SW480 (cell line): ENCODE measurements at places on chromosomes 12 and 14.

DNA sequence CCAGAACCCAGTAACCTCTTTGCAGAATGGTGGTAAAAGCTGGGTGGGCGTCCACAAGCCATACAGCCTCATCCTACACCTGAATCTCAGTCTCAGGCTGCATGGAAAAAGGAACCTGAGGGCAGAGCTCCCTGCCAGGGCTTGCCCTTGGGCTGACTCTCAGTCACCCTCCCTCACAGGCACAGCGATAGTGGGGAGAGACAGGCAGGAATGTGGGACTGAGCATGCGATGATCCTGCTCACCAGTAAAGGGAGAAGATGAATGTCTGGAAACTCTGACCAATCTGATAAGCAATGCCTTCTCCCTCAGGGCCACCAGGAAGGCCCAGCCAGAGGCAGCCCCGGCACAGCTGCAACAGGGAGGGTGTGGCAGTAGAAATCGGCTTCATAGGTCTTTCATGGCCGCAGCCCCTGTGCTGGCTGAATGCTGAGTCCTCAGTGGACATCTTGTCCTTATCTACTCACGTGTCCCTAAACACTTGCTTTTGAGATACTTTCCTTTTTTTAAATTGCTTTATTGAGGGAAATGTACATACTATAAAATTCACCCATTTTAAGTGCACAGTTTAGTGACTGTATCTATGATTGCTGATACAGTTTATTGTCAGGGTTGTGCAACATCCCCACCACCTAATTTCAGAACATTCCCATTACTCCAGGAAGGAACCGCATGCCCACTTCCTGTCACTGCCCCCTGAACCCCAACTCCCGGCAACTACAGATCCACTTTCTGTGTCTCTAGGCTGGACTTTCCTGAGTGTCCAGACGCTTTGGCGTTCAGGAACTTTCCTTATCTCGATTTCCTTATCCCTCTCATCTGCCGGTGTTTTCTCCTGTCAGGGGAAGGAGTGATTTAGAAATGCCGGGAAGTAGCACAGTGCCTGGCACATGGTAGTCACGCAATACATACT, 258.1 kb downstream of the PCNX1 start:
- no peak for DNase-seq

DNA sequence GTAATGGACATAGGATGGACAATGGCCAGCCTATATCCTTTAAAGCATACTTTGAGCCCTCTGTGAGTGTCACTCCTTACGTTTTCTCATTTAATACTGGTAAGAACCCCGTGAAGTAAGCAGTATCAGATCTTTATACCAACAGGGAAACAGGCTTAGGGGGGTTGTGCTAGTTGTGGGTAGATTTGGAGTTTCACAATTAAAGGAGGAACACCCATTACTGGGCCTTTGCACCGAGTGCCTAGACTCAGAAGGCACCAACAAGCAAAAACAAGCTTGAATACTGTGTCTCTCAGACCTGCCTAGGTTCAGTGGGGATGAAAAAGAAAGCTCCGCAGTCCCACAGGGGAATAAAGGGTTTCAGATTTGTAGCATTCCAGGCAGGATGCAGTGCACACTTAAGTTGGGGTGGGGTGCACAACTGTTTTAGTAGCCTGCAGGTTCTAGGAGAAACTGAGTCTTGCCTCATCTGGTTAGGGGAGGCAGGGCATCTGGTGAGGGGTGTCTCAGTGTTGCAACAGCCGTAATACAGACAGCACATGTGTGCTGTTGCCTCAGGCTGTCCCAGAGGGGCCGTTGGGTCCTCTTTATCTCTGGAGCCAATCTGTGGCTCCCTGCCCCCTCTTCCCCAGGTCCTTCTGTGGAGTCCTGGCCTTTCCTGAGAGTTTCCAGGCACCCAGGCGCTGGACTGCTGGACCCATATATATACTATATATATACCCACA, 51.2 kb downstream of the IRAK3 start:
- DNase-seq, result no peak

GRCh38 chr12:128052331-128052730, 214.6 kb upstream of the TMEM132C start:
- DNase-seq, result no peak

DNA sequence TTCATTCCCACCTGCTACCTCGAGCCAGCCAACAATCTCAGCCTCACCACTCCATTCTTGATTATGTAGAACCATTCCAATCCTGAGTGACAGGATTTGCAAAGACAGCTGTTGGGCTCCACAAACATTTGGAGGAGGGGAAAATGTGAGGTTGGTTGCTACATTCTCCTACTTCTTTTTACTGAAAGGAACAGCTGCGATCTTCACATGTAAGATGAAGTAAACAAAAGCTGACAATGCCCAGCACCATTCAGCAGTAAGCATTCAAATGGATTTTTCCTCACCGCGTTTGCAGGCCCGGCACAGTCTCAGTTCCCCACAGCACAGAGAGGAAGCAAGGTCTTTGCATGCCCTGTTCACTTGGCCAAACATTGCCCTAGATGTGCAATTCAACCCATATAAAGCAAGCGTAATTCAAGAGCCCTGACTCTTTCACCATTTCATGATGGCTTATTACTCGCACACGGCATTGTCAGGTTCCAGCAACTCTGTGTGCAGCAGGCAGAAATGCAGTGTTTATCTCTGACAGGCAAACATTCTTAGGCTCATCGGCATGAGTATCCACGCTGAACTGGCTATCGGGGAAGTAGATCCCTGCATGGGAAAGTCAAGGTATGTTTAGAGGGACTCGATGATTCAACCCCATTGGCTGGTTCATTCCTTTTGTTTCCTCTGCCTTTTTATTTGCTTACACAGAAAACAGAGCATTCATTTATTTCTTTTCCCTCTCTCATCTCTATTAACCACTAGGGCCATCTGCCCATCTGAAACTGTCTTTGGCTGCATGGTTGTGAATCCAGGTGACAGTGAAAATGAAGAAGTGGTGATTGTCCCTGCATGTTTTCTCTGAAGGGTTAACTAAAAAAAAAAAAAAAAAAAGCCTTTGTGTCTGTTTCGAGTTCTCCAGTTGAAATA, 236.1 kb upstream of the PLEKHG7 start:
- no peak for DNase-seq
